ENCODE measurements at places on chromosomes 16 and 17. TPM values are rescaled to one million over a fixed set of nuclear protein-coding genes. Genes with fewer than 3 reads are reported as not detected.

- no peak for DNase-seq
These were observed 21.3 kb upstream of the CLEC19A start for GRCh38 chr16:19264123-19264673.

- DNase-seq = no peak
These were observed 534 bp downstream of the ARL2BP start for GRCh38 chr16:57245472-57246113.

DNA sequence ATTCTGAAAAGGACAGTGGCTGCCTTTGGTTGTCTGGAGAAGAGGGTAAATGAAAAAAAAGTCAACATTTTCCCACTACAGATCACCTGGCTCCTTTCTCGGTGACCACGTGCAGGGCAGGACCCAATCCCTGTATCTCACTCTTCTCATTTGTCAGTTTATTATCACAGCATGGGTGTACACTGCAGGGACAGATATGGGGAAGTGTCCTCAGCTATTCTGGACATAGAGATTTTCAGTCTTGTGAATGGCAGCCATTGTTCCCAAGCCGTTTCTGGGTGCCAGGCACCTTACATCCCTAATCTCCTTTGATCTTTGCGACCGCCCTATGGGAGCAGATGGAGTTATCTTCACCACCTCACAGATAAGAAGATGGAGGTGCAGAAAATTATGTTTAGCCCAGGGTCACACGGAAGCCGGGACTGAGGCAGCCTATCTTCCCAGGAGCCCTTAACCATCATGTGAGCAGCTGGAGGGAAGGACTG is 7.2 kb downstream of the ADORA2B start:
- no peak for DNase-seq

FBXW10 gene
- not detected for total RNA-seq
